ENCODE measurements at places on chromosomes 12 and 14. TPM values are rescaled to one million over a fixed set of nuclear protein-coding genes. Genes with fewer than 3 reads are reported as not detected.

The TAS2R13 gene
- 7.1 TPM for total RNA-seq

The LAG3 gene
- 10.3 TPM for total RNA-seq

The KRT2 gene
- 2.0 TPM for total RNA-seq

The OTX2 gene
- not detected for total RNA-seq

The SELPLG gene
- total RNA-seq, result 14.2 TPM

The TAS2R9 gene
- not detected for total RNA-seq

GRCh38 chr14:57501039-57501557 lies 7.4 kb upstream of the CCDC198 start:
- DNase-seq, result no peak

DNA sequence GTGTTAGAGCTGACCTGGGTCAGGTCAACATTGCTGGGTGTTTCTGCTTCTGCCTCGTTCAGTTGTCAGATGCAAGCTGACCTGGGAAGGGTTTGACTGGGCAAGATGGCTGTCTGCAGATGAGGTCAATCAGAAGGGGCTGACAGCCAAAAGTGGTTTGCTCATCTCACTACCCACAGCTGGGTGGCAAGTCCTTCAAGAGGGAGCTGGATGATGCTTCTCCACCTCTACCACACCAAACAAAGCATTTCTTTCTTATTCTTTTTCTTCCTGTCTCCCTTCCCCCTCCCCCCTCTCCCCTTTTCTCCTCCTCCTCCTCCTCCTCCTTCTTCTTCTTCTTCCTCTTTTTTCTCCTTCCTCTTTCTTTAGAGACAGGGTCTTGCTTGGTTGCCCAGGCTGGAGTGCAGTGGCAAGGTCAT lies 268.2 kb upstream of the PLEKHG7 start:
- no peak for DNase-seq

- no peak for DNase-seq
Measured at GRCh38 chr14:89574420-89574819, 157.4 kb upstream of the FOXN3 start.

DNA sequence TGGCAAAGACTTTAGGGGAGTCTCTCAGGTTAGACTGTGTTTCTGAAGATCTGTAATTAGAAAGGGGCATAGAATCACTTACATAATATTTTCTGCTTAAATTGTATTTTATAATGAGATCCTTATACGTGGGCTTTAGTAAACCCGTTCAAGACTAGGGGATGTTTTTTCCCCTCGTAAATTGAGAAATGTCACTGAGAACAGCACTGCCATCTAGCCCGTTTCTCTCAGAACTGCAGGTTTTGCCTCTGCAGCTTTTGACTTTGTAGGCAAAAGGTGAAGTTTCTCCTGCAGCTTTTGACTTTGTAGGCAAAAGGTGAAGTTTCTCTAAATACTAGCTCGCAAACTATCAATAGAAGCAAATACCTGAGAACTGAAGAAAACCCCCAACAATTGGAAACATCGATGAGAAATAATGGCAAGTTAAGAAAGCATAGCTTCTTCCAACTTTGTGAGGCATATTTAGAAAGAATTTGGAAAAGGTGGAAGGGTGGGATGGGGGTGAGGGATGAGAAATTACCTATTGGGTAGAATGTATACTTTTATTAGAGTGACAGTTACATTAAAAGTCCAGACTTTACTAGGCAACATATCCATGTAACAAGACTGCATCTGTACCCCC lies 9.9 kb upstream of the ASPG start:
- no peak for DNase-seq

DNA sequence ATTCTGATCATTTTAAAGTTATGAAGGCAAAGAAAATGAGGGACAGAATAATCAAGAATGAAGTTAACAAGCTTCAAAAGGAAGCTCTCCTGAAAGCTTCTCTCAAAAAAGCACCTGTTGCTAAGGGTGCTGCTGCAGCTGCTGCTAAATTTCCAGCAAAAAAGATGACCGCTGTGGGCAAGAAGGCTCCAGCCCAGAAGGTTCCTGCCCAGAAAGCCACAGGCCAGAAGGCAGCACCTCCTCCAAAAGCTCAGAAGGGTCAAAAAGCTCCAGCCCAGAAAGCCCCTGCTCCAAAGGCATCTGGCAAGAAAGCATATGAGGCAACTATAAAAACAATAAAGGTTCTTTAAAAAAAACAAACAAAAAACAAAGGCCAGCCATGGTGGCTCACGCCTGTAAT lies 52.7 kb upstream of the NR2C1 start:
- no peak for DNase-seq

GRCh38 chr14:31080484-31080883 lies 54.3 kb upstream of the STRN3 start:
- no peak for DNase-seq

DNA sequence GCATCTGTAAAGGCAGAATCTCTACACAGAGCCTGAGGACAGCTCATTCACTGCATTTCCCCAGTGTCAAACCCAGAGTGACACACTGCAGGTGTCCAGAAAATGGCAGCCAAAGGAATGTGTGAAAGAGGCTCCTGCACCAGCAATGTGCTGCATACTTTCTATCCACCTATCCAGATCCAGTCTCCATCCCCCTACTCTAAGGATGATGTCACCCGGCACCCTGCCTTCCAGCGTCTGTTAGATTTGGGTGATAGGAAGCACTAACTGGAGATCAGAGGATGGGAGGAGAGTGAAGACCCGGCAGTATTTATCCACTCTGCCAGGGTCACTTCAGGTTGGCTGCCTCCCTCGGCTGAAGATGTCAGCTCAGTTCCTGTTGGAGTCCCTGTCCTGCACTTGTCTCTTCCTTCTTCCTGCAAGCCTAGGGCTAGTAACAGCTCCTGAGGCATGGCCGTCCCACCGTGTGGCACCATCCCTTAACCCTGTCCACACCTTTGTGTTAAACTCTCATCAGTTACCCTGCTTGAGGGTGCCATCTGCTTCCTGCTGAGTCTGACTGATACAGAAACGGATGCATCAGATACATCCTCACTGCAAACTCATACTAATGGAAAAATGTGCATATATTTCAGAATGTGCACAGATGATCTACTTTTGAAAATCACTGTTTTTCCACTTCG lies 13.0 kb upstream of the GPR68 start:
- no peak for DNase-seq

- no peak for DNase-seq
Measured at GRCh38 chr14:101097109-101097793, 193.7 kb upstream of the RTL1 start.

DNA sequence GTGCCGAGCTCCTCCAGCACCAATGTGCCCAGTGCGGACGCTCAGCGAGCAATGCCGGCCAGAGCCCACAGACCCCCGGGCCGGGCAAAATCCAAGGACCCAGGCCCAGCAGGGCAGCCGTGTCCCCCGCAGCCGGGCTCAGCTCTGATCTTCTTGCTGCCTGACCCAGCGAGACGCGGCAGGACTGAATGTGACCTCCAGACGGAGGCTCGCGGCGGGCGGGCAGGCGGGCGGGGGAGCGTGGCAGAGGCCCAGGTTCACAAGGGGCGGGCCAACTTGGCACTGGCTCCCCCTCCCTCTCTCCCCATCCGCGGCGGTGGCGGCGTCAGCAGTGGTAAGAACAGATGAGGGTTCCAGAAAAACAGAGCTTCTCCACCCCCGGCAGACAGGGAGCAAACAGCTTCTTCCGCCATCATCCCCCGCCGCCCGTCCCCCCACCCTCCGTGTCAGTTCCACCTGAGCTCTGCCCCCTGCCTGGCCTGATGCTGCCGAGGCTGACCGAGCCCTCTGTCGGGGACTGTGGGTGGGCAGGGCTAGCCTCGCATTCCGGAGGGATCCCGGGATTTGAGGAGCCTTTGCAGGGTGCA lies 94.3 kb downstream of the RFLNA start:
- DNase-seq, result no peak

- no peak for DNase-seq
Measured at GRCh38 chr12:53493610-53494391, 5.5 kb downstream of the MAP3K12 start.
